Gastroesophageal sphincter (tissue), 4 donors: ENCODE measurements at places on chromosomes 5 and 9. TPM values are rescaled to one million over a fixed set of nuclear protein-coding genes. Genes with fewer than 3 reads are reported as not detected.

The TMEM167A gene
- 46.6 TPM for total RNA-seq

The PCDHB9 gene
- 1.9 TPM for total RNA-seq

The OCLN gene
- total RNA-seq: 3.6 TPM

The GCNT1 gene
- total RNA-seq: 3.3 TPM

The TEX48 gene
- not detected for total RNA-seq

The TYRP1 gene
- total RNA-seq: not detected

The CARTPT gene
- 40.2 TPM for total RNA-seq
